ENCODE measurements at places on chromosomes 6 and 20.

DNA sequence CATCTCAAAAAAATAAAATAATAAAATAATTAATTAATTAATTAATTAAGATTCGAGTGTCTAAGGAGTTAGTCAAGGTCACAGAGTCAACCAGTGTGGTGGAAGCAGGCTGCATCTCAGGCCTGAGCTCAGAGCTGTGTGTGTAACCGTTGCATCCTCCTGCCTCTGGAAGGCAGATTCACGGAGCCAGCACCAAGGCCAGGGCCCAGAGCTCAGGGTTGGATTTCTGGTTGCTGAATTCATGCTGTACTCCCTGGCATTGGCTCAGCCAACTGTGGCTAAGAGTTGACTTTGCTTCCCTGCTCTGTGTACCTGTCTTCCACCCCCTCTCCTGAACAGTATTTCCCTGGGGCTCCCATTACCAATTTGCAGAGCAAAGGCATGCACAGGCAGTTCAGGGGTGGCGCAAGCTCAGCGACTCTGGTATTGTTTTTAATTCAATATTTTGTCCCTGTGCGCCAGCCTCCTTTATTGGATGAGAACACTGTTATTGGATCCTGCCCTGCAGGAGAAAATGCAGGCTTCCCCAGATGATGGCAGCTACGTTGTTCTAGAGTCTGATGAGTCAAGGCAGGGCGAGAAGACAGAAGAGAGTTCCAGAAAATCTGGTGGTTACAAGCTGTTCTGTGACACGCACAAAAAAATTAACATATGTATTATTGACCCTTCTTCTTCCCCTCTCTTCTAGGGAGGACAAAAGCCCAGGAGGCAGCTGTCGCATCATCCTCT lies 12.3 kb upstream of the CTNNBL1 start:
- DNase-seq = no peak

DNA sequence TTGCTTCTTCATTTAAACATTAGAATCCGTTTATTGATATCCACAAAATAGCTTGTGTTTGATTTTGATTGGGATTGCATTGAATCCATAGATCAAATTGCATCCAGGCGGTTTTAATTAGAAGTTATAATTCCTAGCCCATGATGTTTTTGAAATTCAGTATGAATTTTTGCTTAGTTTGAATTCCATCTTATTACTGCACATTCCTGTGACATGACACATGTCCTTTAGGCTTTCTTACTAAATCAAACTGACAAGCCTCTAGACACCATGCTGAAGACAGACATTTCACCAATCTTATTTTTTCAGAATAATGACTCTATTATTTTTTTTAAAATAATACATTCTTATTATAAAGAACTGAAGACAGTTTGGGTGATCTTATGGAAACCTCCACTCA lies 21.4 kb upstream of the PI16 start:
- DNase-seq = no peak

GRCh38 chr6:122012578-122012977 lies 386.9 kb upstream of the HSF2 start:
- no peak for DNase-seq

DNA sequence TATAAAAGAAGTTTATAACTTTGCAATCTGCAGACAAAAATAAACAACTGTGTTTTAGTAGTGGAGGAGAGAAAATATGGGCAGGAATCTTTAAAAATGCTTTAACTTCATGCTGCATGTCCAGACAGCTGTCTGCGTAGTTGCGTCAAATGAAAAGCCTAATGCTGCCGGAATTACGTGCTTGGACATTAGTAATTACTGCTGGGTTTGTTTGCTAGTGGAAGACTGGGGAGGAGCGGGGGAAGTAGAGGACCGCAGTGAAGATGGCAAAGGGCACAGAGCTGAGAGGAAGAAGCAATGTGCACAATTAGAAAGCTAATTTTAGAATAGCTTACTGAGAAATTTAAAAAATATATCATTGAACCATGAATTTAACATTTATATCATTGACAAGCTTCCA lies 2.4 kb downstream of the SNAP25 start:
- no peak for DNase-seq

DNA sequence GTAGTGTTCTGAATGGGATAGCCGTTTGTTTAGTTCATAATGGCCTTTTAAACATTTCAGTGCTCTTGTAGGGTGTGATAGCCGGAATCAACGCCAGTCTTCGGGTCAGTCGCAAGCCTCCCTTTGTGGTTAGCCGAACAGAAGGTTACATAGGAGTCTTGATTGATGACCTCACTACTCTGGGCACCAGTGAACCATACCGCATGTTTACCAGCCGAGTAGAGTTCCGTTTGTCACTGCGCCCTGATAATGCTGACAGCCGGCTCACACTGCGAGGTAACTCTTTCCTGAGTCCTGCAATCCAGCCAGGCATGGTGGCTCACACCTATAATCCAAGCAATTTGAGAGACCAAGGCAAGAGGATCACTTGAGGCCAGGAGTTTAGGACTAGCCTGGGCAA lies 20.4 kb downstream of the MTO1 start:
- DNase-seq = no peak

Data from NCI-H446 (cell line).